ENCODE measurements at places on chromosomes 1 and 21.

- no peak for DNase-seq
Observed at GRCh38 chr1:17768651-17769241, 13.6 kb downstream of the ACTL8 start.

DNA sequence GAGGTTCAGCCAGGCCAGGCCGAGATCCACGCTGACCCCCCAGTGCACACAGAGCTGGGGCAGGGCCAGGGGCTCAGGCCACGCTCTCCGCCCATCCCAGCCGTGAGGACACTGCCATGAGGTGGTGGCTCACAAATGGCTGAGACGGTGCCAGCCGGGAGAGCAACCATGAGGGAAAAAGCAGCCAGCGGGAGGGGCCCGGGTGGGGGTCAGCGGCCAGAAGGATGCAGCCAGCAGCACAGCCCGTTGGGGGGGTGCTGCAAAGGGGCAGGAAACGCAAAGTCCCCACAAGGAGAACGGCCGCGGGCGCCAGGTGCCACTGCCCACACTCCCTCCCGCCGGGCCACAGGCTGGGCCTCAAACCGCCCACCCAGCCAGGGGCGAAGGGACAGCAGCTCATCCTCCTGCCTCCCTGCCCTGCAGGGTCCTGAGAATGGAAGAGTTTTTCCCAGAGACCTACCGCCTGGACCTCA lies 8.3 kb downstream of the TTLL10 start:
- DNase-seq: no peak

- no peak for DNase-seq
Observed at GRCh38 chr1:192631749-192632148, 4.2 kb upstream of the RGS13 start.

DNA sequence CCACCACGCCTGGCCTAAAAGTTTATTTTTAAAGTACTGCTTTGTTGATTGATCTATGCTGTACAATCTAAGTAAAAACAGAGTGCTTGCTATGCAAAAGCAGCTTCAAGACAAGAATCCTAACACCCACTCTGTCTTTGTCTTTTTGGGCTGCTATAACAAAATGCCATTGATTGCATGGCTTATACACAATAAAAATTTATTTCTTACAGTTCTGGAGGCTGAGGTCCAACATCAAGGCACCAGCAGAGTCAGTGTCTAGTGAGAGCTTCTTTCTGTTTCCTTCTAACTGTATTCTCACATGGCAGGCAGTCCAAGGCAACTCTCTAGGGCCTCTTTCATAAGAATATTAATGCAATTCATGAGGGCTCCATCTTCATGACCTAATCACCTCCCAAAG lies 63.6 kb upstream of the GJA5 start:
- no peak for DNase-seq

GRCh38 chr1:31315902-31316301 lies 19.1 kb downstream of the ZCCHC17 start:
- DNase-seq: no peak

- no peak for DNase-seq
Observed at GRCh38 chr1:220918285-220918951, 39.2 kb downstream of the HLX start.

GRCh38 chr1:51512606-51513005 lies 6.5 kb downstream of the EPS15 start:
- DNase-seq: no peak
